ENCODE measurements at places on chromosomes 3 and 15.

GRCh38 chr3:16828815-16829214, 55.9 kb upstream of the PLCL2 start:
- peak; percentile 48 for DNase-seq

GRCh38 chr3:51622868-51623267, 48.2 kb upstream of the TEX264 start:
- no peak for DNase-seq

- no peak for DNase-seq
Measured at GRCh38 chr3:9678493-9678892, 25.1 kb upstream of the CPNE9 start.

GRCh38 chr3:12490547-12490946, 6.3 kb downstream of the TSEN2 start:
- DNase-seq = no peak

DNA sequence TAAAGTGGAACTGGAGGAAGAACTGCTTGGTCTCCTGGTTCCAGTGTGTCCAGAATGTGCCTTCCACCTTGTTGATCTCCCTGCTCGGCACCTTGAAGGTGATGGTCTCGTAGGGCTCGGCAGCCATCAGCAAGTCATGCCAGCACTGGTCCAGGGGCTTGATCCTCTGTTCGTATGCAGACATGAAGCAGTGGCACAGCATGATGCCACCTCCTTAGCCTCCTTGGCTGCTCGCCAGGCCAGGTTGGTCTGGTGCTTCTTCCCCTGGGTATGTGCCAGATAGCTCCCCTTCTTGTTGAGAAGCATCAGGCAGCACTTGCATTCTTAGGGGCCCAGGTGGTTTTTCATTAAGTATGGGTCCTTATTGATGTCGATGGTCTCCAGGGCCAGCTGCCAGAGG, 17.8 kb upstream of the TXNRD3 start:
- no peak for DNase-seq

All from HEK293T (cell line).